ENCODE measurements at places on chromosomes 6 and 20.

DNA sequence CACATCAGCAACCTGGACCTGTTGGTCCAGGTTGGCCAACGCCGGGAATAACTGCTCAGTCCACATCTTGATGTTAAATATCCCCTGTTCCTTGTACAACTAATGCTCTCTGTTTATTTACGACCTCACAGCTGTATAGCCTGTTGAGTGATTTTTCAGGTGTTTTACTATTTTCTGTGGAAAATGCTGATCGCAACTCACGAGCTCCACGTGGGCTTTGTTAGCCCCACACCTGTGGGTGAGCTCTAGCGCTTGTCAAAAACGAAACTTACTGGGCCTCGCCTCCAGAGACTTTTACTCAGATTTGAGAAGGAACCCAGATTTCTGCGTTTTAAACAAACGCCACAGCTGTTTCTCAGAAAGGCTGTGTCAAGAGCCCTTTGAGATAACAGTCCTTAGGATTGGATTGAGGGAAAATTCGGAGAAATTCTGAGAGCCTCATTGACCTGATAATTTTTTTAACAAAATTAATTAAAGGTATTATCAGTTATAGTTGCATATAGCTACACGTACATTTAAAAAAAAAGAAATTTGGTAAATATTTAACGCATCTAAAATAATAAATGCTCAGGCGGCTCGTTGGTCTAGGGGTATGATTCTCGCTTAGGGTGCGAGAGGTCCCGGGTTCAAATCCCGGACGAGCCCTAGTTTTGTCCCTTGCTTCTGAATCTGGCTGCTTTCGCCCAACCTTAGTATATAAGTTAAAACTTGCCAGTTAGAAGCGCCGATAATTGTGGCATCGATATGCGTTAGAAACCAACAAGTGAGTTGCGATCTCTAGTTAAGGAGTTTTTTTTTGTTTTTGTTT lies 16.7 kb downstream of the HMGN4 start:
- DNase-seq: peak; percentile 73

DNA sequence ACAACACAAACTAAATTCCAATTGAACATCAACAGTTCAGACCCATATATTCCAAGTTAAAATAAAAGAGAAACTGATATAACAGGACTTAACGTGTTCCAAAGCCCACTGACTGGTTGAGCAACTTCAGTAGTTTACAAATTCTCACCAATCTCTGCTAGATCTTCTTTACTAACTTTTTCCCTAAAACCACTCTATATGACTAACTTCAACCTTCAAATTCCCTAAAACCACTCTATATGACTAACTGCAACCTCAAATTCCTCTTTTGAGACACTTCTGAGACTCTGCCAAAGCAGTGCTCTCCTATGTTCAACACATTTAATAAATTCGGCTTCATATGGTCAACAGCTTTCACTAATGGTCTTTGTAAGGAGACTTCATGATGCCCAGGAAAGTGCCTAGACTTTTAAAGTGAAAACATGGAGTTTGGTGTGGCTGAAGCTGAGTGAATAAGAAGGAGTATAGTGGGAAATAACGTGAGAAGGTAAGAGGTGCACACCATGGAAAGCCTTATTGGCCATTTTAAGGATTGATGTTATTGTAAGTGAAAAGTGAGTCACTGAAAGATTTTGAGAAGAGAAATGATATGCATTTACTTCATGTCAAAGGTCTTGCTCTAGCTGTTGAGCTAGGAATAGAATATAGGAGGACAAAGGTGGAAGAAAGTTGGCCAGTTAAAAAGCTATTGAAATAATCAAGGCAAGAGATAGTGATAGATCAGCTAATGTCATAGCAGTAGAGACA lies 134.0 kb upstream of the HCRTR2 start:
- DNase-seq: no peak

DNA sequence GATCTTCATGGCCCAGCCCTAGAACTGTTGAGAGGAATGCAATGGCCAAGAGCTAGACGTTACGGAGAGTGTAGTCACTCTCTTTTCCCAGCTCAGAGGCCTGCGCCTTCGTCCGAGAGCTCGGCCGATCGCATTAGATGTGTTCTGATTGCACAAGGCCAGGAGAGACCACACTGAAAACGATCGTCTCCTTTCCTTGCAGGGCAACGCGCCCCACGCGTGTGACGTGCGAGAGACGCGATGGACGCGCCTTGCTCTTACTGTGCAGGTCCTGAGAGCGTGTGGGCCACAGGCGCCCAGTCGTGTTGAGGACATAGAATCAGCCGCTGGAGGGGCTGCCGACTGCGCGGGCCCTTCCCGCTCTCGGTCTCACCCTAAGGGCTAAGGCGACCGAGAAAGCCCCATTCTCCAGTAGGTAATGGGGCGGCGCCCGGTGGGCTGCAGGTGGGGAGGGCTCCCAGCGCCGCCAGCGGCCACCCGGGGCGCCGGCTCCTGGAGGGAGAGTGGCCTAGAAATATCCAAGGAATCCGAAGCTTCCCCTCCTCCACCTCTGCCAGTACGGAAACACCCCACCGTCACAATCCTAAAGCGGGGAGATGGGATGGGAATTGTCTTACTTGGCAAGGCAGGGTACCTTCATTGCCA lies 26.9 kb downstream of the TFAP2B start:
- no peak for DNase-seq

- DNase-seq: peak; percentile 20
Observed at GRCh38 chr20:10171864-10172751, 46.5 kb upstream of the SNAP25 start.

DNA sequence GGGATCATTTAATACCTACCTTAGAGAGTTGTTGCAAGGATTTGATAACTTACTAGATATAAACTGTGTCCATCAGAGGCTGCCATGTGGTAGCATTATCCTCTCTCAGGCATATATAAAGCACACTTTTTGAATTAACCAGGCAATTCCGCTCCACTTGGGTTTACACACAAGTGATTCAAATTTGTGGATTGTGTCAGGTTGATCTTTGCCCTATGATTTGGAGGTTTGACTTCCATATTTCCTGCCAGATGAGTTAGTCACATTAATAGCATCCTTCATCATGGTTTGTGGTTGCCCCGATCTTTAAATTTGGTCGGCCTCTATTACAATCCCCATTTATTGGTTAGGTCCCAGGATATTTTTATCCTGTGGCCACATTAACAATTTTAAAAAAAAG lies 44.8 kb upstream of the CTAGE9 start:
- DNase-seq: no peak
